ENCODE measurements at places on chromosomes 6 and 20. TPM values are rescaled to one million over a fixed set of nuclear protein-coding genes. Genes with fewer than 3 reads are reported as not detected.

Gene PTCRA
- not detected for total RNA-seq

Gene TMX4
- total RNA-seq, result 31.6 TPM

Gene ESR1
- 0.47 TPM for total RNA-seq

Gene GABRR1
- not detected for total RNA-seq

Gene HLA-F
- total RNA-seq, result 181 TPM

Gene CGA
- total RNA-seq, result not detected

GRCh38 chr6:98842342-98843180 lies 8.2 kb downstream of the POU3F2 start:
- no peak overlapping the region for H3K27ac ChIP-seq
- DNase-seq, result no peak
- H3K4me1 ChIP-seq, result peaks cover 13% of the 10 kb centered on the region
- H3K36me3 ChIP-seq, result no peaks in the 10 kb centered on the region
- H3K4me3 ChIP-seq, result no peak overlapping the region
- H3K27me3 ChIP-seq, result peaks cover 79% of the 10 kb centered on the region

DNA sequence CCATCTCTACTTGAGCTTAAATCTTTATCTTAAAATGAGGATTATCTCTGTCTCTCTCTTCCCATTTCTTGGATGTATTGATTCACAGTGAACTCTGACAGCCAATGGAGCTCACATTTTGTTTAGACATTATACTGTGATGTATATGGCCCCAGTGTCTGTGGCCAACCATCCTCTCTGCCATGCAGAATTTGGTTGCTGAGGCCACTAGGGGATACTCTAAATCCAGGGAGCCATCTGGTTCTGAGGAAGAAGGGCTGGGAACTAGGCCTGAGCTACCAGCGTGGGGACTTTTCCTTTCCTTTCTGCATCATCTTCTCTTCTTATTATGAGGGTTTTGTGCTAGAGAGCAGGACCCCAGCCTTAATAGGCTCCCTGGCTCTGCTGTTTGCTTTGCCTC lies 59.1 kb upstream of the RIPOR2 start:
- no peaks in the 10 kb centered on the region for H3K27me3 ChIP-seq
- no peak for DNase-seq
- peak overlapping the region; percentile 23 for H3K27ac ChIP-seq
- peaks cover 44% of the 10 kb centered on the region for H3K36me3 ChIP-seq
- H3K4me1 ChIP-seq, result peaks cover 64% of the 10 kb centered on the region

DNA sequence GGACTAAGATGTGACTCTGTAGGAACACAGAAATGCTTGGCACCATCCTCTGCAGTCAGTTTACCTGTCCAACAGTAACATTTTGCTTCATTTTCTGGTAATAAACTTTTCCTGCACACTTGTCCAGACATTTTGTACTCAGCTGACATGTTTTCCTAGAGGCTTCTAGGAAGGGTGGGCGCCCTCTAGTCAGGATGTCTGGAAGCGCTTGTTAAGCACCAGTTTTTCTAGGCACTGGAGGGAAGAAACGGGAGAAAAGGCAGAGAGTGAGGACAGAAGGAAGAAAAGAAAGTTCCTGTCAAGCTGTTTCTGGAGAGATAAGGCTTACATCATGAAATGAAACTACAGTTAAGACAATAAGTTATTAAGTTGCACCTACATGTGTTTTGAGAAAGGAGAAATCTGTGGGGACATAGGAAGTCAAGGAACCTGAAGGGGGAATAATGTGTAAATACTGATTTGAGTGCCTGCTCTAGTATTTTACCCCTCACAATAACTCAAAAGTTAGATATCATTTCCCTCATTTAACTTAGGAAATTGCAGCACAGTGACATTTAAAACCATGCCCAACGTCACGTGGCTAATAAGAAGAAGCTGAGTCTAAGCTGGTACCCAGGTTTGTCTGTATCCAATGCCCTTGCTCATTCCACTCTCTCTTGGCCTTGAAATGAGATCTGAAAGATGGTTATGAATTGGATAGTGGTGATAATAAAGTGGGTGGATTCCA lies 42.7 kb upstream of the TNFRSF21 start:
- DNase-seq, result no peak
- no peak overlapping the region for H3K4me3 ChIP-seq
- H3K4me1 ChIP-seq, result no peaks in the 10 kb centered on the region
- H3K27me3 ChIP-seq, result peaks cover 9% of the 10 kb centered on the region
- no peak overlapping the region for H3K27ac ChIP-seq

- H3K27ac ChIP-seq, result no peak overlapping the region
- H3K36me3 ChIP-seq, result no peaks in the 10 kb centered on the region
- no peak overlapping the region for H3K4me3 ChIP-seq
- H3K27me3 ChIP-seq, result no peaks in the 10 kb centered on the region
- no peaks in the 10 kb centered on the region for H3K4me1 ChIP-seq
These were observed 71.6 kb downstream of the GJA1 start for GRCh38 chr6:121506761-121507754.

- no peak overlapping the region for H3K27ac ChIP-seq
- no peak for DNase-seq
- H3K4me1 ChIP-seq, result peaks cover 4% of the 10 kb centered on the region
- H3K36me3 ChIP-seq, result no peaks in the 10 kb centered on the region
These were observed 34.1 kb upstream of the TIAM2 start for GRCh38 chr6:154960854-154961530.

DNA sequence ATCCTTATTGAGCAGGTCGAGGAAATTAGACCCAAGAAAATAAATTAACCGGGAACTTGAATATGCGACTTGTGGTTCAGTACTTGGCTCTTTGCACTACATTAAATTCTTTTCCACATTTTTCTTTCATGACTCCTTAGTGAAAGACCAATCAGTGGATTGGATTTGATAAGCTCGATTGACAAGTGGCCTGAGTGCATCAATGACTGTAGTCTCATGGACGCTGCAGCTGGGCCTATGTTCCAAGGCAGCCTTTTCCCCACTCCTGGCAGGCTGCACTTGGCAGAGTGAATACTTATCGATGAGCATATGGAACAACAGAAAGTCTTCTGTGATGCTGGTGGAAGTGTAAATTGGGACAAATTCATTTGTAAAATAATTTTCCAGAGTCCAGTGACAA lies 210.8 kb upstream of the EXOC2 start:
- no peaks in the 10 kb centered on the region for H3K27me3 ChIP-seq
- H3K4me1 ChIP-seq, result no peaks in the 10 kb centered on the region
- H3K4me3 ChIP-seq, result no peak overlapping the region
- no peaks in the 10 kb centered on the region for H3K36me3 ChIP-seq

GRCh38 chr20:654417-654750 lies 1.4 kb upstream of the SRXN1 start:
- peaks cover 5% of the 10 kb centered on the region for H3K36me3 ChIP-seq
- no peak overlapping the region for H3K27ac ChIP-seq
- DNase-seq, result no peak
- H3K27me3 ChIP-seq, result peaks cover 29% of the 10 kb centered on the region
- peaks cover 18% of the 10 kb centered on the region for H3K4me1 ChIP-seq
- H3K4me3 ChIP-seq, result peak overlapping the region; percentile 16

- no peak overlapping the region for H3K27ac ChIP-seq
- H3K4me1 ChIP-seq, result no peaks in the 10 kb centered on the region
- peaks cover 20% of the 10 kb centered on the region for H3K27me3 ChIP-seq
- H3K4me3 ChIP-seq, result no peak overlapping the region
These were observed 45.9 kb upstream of the CTNNBL1 start for GRCh38 chr20:37647946-37648345.

- DNase-seq, result no peak
- H3K4me1 ChIP-seq, result no peaks in the 10 kb centered on the region
- peaks cover 4% of the 10 kb centered on the region for H3K27me3 ChIP-seq
- no peak overlapping the region for H3K27ac ChIP-seq
- no peak overlapping the region for H3K4me3 ChIP-seq
These were observed 2.1 kb downstream of the GABRR2 start for GRCh38 chr6:89313006-89313405.

GRCh38 chr20:4008026-4008413 lies 7.3 kb downstream of the RNF24 start:
- no peak overlapping the region for H3K4me3 ChIP-seq
- no peaks in the 10 kb centered on the region for H3K27me3 ChIP-seq
- H3K36me3 ChIP-seq, result peaks cover 8% of the 10 kb centered on the region
- H3K4me1 ChIP-seq, result peaks cover 8% of the 10 kb centered on the region
- no peak for DNase-seq
- no peak overlapping the region for H3K27ac ChIP-seq

Measured in activated CD8-positive, alpha-beta T cell treated with anti-CD3 and anti-CD28 coated beads, Interleukin-2, amount 10 ng/mL, durations not matched to agents 7 days and 5 days (primary cell).